Activated naive CD4-positive, alpha-beta T cell treated with Interleukin-2 at 50 U/mL for 16 hours (primary cell): ENCODE measurements at places on chromosomes 6 and 20.

GRCh38 chr20:15487030-15487429 is 1086.2 kb downstream of the KIF16B start:
- no peak for DNase-seq

GRCh38 chr6:96794980-96795379 is 42.3 kb downstream of the GPR63 start:
- DNase-seq = no peak

GRCh38 chr20:49587111-49587570 is 19.2 kb upstream of the PTGIS start:
- no peak for DNase-seq

- DNase-seq = no peak
Measured at GRCh38 chr6:68639826-68640490, 4.9 kb downstream of the ADGRB3 start.

DNA sequence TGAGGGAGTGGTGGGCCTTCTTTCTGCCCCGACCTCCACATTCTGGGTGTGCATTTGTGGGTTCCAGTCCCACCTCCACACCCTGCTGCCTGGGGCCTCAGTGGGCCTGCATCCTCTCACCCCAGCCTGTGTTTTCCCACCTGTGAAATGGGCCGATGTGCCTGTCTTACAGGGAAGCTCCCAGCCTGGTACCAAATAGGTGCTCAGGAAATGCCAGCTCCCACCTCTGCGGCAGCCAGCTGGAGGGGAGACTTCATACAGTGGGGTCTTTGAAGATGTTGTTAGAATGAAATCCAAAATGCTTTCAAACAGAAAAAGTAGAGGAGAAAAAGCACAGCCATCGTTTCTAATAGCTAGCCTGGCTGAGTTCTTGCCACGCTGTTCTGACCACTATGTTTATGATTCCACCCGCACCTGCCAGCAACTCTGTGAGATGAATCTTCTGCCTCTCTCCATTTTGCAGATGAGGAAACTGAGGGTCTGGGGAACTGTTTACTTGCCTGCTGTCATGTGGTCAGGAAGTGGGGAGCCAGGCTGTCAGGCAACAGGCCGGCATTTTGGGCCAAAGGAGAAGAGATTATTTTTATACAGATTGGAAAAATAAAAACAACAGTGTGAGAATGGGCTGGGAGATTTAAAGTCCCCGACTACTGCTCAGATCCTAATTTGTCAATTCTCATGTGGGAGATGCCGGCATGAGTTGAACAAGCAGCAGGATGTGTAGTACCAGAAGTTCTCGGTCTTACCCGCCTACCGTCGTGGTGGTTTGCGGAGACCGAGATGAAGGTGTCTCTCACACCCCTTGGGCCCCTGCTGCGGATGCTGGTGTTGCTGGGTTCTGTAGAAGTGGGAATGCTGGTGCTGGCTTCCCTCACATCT is 4.6 kb downstream of the TMEM181 start:
- DNase-seq = peak; percentile 58

DNA sequence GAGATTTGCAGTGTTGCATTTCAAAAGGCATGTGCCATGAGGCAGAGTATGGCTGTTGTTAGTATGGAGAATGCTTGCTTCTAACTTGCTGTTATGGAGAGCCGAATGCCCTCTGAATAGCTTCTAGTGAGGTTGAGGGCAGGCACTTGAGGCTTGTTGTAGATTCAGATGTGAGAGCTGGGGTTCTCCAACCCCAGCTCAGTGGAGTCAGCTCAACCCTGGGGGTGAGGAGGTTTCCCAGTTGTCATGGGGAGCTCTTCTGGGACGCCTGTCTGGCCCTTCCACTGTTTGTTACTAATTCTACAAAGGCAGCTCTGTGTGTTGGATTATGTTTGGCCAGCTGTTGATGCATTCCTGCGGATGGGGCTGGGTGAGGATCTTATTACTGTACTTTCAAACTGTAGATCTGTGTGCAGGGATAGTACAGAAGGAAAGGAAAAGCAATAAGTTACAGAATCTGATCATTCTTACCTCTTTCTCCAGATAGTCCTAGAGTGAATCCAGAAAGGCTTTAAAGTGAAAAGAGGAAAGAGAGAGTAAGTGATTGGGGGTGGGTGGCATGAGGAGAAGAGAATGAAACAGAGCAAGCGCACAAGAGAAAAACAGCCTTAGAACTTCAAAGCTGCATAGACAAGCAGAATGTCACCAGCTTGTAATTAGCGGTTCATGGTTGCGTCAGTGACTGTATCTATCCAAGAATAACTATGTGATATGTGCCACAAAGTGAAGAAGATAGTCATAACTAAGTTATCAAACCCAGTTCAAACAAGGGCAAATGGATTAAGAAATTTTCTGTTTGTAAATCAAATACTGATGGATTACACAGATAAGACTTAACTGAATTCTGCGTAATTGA is 148.7 kb downstream of the PRL start:
- DNase-seq = no peak

DNA sequence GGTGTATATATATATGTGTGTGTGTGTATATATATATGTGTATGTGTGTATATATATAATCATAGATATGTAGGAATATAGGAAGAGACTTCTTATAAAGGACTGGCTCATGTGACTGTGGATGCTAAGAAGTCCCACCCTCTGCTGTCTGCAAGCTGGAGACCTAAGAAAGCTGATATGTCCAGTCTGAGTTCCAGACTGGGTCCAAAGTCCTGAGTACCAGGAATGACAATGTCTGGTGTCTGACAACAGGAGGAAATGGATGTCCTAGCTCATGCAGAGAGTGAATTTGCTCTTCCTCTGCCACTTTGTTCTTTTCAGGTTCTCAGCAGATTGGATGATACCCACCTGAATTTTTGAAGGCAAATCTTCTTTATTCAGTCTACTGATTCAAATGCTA is 7.1 kb downstream of the ALDH5A1 start:
- DNase-seq = no peak

DNA sequence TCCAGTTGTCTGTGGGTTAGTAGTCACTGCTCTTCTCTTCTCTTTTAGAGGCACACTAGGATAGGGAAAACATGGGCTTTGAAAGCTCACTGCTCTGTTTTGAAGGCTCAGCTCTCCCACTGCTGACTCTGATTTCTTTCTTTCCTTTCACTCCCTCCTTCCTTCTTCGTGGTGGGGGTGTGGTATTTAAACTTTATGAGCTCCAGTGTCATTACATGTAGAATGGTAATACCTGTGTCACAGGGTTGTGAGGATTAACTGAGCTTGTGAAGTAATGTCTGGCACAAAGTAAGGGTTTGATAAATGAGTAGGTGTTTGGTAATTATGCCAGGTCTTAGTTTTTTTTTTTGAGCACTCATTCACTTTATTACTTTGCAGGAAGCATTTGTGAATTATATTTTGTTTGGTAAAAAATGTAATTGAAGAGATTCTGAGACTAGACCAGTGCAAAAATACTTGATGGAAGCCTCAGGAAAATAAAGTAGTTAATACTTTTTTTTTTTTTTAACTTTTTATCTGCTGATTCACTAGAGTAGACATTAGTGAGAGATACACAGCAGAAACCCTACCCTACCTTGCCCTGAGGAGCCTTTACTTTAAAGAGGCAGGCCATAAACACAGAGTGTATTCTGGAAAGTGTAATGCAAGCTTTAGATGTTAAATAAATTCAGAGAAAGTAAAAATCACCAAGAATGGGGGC is 17.3 kb downstream of the SMAP1 start:
- DNase-seq = no peak
